ENCODE measurements at places on chromosomes 5 and 9.

GRCh38 chr9:122201641-122202040, 27.1 kb downstream of the LHX6 start:
- DNase-seq: no peak

DNA sequence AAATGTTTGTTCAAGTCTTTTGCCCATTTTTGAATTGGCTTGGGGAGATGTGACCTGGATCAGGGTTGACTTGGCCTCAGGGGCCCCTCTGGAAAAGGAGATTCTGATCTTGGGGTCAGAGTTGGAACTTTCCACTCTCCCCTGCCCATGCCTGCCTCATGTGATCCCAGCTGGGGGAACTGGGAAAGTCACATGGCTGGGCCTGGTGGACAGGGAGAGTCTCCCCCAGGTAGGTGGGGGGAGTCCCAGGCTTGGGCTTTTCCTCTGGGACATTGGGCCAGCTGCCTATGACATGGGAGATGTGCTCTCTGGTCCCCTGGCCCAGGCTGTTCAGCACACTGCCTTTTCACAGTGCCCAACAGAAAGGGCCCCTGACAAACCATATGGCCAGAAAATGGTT, 60.7 kb downstream of the NDST1 start:
- no peak for DNase-seq

- no peak for DNase-seq
These were observed 202.2 kb downstream of the ARL15 start for GRCh38 chr5:54108136-54108535.

DNA sequence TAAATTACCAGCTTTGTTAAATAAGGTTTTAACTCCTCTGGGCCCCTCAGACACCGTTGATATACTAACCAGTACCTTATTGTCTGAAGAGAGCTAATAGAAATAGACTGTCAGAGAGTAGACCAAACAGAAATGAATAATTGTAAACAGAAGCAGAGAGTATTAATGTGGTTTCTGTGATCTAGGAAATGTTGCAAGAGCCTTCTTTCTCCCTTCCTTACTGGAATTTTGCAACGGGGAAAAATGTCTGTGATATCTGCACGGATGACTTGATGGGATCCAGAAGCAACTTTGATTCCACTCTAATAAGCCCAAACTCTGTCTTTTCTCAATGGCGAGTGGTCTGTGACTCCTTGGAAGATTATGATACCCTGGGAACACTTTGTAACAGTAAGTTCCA, 5.1 kb downstream of the TYRP1 start:
- no peak for DNase-seq

DNA sequence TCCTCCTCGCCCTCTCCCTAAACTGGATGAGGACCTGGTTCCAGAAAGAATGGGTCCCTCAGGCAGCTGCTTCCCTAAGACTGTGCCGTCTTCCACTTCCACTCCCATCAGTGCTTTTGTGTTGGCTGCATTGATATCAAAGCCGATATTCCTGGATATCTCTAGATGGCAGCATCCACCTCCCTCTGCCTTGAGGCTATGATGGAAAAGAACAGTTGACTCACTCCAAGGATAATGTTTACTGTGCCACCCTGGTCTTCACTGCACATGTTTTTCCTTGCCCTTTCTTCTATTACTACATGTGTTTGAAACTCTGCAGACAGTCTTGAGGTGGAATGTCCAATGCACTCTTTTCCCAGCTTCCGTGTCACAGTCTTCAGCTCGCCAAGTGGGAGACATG, 211.6 kb downstream of the MAST4 start:
- peak; percentile 47 for DNase-seq

- DNase-seq: no peak
These were observed 312.8 kb upstream of the CTNND2 start for GRCh38 chr5:12217039-12217438.

- DNase-seq: peak; percentile 6
These were observed 258.2 kb upstream of the MAP3K1 start for GRCh38 chr5:56557198-56557597.

DNA sequence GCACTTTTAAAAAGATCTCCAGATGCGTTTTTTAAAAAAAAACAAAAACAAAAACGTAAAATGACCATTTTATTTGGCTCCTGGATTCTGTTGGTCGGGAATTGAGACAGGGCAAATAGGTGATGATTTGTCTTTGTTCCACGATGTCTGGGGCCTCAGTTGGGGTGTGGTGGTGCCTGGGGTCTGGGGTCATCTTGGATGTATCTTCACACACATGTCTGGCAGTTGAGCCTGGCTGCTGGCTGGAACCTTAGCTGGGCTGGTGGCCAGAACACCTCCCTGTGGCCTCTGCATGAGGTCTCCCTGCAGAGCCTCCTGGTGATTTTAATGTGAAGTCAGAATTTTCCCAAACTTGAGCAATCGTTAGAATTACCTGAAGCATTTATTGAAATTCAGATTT, 42.5 kb upstream of the BASP1 start:
- no peak for DNase-seq

DNA sequence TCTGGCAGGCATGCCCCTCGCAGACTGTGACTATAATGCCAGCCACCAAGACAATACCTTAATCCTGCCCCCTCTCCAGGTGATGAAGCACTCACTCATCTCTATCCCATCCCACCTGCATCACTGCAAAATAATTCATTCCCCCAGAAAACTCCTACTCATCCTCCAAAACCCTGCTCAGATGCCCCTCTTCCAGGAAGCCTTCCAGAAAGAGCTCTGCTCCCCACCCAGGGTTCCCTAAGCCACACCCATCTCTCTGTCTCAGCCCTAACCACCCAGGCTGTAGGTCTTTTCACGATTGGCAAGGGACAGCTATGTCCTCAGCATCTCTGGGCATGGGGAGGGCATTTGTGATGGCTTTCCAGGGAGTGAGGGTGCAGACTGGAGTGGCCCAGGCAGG, 17.2 kb downstream of the NR5A1 start:
- DNase-seq: no peak

GRCh38 chr5:61167382-61167781, 5.1 kb upstream of the SMIM15 start:
- peak; percentile 41 for DNase-seq

Measured in NCI-H460 (cell line).